ENCODE measurements at places on chromosomes 3 and 15.

DNA sequence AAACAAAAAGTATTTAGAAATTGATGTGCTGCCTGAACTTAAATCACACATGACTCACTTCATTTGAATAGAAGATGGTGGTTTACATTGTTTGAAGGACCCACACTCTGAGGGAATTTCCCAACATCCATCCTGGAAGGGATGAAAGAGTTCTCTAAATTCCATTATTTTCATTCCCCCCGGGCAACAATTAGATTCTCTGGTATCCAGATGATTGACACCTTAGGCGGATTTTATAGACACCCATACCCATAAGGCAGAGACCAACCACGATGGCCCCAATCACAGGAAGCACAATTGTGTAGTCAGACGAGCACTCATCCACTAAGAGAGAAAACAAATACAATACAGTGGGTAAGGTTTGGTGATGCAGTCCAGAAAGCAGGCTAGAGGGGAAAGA is 24.6 kb upstream of the MCCC1 start:
- DNase-seq, result no peak

DNA sequence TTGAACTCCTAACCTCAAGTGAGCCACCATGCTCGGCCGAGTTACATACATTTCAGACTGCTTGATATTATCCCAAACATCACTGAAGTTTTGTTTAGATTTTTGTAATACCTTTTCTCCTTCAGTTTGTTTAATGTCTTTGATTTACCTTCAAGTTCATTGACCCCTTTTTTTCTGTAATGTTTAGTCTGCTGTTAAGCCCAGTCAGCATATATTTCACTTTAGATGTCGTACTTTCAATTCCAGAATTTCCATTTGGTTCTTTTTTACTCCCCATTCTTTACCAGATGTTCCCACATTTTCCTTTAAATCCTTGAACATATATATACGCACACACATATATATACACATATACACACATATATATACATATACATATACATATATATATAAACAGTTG is 59.1 kb upstream of the CTDSPL2 start:
- DNase-seq, result no peak

DNA sequence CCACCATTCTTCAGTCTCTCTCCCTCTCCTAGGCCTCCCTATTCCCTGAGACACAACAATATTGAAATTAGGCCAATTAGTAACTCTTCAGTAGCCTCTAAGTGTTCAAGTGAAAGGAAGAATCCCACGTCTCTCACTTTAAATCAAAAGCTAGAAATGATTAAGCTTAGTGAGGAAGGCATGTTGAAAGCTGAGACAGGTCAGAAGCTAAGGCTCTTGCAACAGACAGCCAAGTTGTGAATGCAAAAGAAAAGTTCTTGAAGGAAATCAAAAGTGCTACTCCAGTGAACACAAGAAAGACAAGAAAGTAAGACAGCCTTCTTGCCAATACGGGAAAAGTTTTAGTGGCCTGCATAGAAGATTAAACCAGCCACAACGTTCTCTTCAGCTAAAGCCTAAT is 41.3 kb downstream of the PPM1L start:
- DNase-seq, result no peak

DNA sequence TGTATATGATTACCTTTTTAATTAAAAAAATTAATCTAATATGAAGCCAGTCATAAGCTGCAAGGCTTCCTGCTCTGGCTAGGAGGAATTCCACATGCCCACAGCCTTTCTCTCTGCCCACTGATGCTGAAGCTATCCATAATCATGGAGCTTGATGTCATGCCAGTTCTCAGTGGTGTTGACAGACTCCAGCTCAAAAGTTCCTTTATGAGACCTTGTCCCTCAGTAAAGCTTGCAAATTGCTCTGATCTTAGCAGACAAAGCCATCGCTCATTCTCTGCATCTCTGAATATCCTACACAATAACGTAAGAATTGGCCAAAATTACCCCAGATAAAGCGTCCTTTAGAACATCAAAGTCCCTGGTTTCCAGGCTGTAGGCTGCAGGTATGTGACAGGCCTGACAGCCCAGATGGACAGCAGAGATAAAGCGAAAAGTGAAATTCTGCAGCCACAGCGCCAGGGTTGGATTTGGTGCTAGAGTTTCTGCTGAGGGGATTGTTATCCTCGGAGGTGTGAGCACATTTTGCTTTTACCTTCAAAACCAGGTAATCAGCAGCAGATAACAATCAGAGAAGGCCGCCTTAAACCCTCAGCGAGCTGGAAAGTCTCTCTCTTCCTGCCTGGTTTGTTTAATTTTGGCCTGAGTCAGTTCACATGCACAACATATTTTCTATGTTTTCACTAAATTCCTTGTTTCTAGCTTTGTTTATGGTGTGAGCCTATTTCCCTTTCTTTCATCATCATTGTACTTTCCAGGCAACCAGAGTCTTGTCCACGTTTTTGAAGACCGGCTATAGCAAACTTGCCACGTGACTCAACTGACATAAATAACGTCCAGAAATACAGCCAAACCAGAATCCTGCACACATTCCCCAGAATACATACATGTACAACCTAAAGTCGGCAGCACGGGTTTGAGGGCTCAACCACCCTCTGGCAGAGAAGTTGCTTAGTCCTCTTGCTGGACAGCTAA is 36.6 kb upstream of the ALDH1A3 start:
- DNase-seq, result peak; percentile 33

GRCh38 chr3:125220183-125220582 is 7.6 kb upstream of the SLC12A8 start:
- DNase-seq, result peak; percentile 56

GRCh38 chr3:143716731-143717130 is 131.5 kb downstream of the SLC9A9 start:
- no peak for DNase-seq

- DNase-seq, result no peak
Measured at GRCh38 chr3:76561494-76562236, 478.2 kb upstream of the ROBO2 start.

DNA sequence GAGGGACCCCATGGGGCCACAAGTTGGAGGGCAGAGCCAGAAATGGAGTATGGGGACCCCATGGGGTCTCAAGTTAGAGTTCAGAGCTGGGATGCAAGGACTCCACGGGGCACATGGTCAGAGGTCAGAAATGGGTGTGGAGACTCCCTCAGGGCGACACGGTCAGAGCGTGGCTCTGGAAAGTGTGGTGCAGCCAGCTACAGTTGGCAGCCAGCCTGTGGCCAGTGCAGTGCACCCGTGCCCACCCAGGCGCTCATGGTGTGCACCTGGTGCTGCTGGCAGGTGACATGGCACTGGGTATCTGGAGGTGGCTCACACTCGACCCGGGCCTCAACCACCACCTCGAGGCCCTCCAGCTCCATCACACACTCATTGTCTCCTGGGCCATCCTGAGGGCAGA is 11.2 kb downstream of the PLXNB1 start:
- no peak for DNase-seq

GRCh38 chr3:175295248-175296130 is 436.4 kb downstream of the NAALADL2 start:
- no peak for DNase-seq

DNA sequence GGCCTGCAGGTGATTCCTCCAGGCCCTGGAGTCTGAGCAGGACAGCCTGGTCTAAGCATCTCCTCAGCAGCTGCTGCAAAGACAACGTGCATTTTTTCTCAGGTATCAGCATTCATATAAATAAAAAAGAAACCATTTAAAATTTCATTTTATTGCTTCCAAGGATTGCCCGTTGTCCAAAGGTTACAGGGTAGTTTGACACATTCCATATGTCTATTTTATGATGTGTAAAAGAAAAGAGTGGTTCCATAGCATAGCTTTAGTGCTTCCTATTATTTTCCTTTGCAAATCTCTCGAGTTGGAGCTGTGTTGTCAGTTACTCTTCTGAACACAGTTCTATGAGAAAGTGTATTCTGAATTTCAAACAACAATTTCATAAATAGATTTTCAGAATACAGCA is 7.2 kb upstream of the DGKG start:
- DNase-seq, result no peak

DNA sequence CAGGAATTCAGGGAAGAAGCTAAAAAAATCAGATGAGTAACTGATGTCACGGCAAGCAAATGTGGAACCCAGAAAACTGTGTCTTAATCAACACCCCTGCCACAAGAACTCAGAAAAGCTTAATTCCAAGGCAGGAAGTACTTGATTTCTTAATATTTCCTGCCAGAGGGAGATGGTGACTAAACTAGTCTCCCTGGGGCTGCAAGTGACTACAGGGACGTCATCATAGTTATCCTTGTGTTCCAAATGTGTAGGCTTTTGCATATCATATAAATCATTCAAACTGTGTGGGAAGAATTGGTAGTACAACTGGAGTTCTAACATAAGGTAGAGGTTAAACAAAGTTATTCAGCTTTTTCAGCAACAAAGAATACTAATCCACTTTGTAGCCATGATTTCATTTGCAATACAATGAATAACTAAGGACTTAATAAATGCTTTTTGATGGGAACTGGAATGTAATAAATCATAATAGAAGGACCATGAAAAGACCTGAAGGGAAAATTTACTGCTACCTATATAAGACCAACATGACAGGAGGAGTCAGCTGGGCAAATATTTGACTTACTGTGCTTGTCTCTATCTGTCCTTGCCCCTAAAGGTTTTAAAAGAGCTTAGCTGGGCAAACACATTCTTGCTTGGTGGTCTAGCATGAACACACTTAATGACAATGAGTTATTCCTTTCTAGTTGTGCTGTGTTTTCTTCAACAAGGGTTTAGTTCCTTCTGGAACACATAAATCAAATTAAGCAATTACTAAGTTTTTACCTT is 76.0 kb upstream of the NECTIN3 start:
- peak; percentile 40 for DNase-seq

GRCh38 chr3:169356284-169356955 is 307.1 kb downstream of the MECOM start:
- DNase-seq, result no peak

DNA sequence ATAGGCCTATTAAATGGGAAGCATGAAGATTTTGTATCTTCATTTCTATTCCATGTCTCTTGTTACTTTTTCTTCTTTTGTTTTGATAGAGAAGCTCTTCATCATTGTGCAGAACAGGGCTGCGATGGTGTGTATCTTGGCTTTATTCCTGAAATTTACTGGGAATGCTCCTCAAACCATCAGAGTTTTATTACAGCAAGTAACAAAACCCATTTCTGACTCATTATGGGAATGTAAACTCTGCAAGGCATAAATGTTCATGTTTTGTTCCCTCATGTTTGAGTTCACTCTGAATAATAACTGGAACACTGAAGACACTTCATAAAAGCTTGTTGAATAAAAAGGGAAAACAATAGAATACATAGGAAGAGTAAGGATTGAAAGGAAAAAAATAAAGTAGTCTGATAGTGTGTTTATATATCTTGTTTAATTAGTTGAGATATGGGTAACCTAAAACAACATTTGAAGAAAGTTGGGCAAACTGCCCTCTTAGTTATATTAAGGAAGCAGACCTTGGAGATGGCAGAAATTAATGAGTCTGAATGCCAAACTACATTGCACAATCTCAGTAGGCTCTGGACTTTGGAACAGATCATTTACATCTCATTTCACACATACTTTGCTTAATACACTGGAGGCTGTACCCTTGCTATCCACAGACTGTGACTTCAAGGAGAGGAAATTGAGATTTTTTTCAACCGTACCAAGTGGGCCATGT is 521.5 kb downstream of the GRM7 start:
- DNase-seq, result no peak

DNA sequence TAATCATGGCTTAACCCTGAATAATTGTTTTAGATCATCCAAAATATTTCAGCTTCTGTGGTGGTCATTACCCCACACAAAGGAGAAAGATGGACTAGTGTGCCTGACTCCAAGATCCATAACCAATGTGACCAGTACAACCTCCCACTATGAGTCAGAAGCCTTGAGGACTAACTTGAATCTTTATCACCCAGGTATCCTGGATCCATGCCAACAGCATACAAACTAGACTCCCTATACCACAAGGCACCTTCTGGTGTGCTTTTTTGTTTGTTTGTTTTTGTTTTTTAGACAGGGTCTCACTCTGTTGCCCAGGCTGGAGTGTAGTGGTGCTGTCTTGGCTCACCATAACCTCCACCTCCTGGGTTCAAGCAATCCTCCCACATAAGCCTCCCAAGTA is 317.7 kb downstream of the VPS13C start:
- no peak for DNase-seq

GRCh38 chr3:62929771-62930170 is 54.6 kb upstream of the CADPS start:
- DNase-seq, result no peak

DNA sequence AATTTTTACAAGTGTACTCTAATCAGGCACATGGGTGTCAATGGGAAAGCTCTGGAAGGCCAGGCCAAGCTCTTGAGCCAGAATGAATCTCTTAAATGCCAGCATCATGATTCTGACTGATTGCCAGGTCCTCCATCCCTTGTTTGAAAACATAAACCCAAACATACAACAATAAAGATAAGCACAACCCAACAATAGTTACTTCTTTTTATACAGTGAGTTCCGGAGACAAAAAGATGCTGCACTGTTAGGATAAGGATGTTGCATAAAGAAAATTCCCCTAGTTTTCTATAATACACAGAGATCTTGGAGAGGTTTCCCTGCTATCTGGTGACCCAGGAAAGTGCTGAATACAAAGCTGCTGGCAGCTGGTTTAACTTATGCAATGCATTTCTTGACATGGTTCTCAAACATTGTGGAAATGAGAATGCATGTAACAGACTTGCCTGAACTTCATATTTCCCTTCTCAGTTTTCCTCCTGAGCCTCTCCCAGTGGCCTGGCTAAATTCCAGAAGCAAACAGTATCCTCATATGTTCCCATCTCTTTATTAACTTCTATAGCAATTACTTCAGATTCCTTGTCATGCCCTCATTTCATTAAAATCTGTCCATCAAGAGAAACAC is 180.1 kb upstream of the PRICKLE2 start:
- no peak for DNase-seq

GRCh38 chr15:48300038-48300437 is 31.2 kb upstream of the DUT start:
- no peak for DNase-seq

DNA sequence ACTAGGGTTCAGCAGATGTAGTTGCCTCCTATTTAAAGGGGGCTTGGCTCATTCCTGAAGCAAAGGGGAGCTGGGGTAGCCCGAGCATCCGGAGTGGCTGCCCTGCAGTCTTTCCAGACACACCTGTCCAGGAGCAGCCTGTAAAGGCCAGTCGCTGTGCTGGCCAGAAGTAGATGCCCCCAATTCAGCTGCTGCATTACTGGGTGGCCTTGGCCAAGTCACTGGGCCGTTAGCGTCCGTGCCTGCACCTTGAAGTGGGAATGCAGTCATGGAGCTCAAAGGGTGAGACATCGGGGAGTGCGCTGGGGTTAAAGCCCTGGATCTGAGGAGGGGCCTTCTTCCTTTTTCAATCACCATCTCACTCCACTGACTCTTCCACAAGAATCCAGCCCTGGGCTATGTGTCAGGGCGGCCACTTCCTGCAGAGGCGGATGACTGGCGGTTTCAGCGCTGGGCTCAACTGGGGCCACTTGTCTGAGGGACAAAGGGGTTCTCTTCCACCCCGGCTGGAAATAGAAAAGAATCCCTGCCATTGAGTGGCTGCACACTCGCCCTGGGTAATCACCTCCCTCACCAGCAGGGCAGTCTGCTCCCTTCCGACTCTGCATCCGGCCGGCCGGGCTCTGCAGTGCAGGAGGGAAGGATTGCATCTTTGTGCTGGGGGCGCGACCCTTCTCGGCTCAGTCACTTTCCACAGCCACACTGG is 11.8 kb downstream of the ALDH1A3 start:
- DNase-seq, result no peak
